ENCODE measurements at places on chromosomes 5 and 9.
A peak's percentile ranks its signal among the peaks of the same experiment; 100 is the strongest.

GRCh38 chr5:18807256-18808149 lies 1173.2 kb downstream of the TAF11L14 start:
- no peak for DNase-seq

DNA sequence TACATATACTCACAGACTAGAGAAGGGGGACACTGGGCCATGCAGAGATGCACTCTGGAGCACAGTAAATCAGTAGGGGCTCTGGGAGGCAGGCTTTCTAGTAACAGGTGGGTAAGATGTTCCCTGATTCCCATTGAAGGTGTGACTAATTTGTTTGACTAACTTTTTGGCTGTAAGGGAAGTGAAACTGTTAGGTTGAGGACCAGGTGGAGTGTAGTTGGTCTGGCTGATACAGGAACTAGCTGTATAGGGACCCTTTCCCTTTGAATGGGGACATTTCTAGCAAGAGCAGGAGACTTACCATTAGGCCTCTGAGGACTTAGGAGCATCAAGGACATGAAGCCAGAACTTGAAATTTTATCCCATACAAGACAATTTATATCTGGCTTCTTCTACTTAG lies 989.6 kb upstream of the COX7C start:
- DNase-seq = no peak

DNA sequence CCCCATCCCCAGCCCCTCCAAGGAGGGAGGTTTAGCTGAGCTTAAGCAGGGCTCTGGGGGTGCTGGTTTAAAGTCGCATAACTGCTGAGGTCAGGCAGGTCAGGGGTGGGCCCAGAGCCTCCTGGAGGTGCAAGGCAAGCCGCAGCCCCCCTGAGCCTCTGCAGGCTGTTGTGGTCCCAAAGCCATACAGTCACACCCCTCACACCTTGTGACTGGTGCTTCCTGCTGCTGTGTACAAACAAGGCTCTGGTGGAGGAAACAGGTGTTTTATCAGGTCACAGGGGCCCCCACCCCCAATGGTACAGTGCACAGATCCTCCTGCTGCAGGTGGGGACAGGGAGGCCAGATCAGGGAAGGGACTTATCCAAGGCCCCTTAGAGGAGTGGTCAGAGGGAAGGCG lies 8.0 kb downstream of the TCF7 start:
- DNase-seq = peak; percentile 79

DNA sequence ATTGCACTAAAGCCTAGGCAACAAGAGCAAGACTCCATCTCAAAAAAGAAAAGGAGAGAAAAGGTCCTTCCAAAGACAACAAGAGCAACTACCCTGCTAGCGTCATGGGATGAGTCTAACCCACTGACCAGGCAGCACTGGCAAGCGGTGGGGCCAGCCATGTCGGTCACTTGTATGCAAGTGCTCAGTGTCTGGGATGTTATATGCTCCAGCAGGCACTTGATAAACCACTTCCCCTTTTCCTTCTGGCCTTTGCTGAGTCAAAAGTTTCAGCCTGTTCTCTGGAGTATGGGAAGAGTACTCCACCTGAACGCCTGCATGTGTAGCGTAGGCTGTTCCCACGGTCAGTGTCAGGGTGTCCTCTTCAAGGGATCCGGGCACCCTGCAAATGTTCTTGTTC lies 9.2 kb upstream of the MXD3 start:
- no peak for DNase-seq

DNA sequence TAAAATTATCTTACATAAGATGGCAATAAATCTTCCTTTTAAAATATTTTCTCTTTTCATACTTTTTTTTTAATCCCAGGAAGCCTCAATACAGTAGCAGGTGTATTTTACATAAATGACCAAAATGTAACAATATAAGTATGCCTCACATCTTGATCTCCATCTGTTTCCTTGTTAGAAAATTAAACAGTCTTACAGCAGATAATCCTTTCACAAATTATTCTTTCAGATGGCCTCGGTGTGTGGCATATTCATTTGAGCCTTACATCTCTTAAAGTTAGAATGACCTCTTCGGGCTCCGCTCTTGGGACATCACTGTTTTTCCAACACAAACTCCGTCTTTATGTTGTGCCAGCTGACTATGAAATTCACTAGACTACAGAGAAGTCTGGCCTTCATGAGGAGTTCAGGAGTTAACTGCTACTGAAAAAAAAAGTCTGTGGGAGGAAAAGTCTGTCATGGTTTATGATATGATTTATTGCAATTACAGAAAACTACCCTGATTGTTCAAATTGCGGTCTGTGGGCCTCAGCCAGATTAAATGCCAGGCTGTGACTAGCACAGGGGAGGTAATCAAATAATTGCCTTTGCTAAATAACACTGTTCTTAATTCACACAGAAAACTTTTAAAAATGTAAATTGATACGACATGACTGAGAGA lies 292.9 kb upstream of the PUM3 start:
- peak; percentile 91 for DNase-seq

DNA sequence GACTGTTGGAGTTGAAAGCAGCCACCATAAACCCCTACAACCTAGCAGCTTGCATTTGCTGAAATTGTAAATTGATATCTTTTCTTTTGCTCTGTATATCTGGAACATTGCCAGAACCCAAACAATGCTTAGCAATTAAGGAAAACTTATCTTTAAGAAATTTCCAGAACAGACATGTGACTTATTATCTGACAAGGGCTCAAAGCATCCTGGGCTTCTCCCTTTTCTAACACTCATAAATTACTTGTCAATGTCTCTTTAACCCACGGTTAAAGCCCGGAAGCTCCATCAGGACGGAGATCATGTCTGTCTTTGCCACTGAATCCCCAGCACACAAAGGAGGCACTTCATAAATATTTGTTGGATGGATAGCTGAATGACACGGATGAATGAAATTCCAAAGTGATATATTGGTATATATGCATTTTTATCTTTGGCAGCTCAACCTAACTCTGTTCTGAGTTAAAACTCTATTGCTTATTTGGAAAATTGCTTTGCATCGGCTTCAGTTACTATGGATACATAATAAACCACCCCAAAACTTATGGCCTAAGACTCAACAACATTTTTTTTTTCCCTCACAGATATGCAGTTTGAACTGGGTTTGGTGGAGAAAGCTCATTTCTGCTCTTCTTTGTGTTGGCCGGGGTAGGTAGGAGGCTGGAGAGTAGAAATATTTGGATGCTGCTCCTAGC lies 103.1 kb upstream of the CLINT1 start:
- no peak for DNase-seq

DNA sequence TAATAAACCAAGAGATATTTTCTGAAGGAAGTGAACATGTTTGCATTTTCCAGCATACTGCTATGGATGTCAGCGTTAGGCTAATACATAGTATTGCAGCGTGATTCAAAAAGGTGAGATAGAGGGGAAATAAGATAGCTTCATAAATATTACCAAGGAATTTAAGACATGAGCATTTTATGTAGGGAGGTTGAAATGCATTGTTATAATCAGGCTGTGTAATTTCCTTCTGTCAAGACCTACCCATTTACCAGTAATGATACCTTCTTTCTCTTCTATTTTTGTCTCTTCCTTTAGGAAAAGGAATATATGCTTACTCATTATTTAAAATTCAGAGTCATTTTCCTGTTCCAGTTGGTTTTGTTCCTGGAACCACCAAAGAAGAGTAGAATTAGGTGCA lies 33.3 kb downstream of the PIK3R1 start:
- DNase-seq = no peak

DNA sequence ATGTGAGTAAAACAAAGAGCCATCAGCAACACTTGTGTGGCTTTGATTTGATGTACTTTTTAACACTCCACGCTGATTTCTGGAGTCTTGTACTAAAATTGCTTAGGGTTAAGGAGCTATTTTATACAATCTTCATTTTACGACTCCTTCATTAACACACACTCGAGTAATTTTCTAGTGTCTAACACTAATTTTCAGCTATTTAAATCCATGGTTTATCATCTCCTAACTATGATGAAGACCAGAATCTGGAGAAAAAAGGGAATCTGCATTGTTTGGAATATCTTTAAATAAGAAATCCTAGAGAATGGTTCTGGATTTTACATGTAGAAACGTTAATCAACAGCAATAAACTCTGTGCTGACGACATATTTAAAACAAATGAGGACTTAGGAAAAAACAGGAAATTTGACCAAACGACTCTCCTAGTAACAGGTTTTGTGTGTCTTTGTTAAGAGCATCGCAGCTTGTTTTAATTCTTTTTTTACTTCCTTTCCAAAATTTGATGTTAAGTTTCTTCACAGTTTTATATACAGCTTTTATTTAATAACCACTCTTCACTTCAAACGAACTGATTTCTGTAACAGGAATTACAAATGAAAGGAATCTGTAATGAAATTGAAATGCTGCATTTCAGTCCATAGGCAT lies 138.5 kb downstream of the AOPEP start:
- DNase-seq = no peak

DNA sequence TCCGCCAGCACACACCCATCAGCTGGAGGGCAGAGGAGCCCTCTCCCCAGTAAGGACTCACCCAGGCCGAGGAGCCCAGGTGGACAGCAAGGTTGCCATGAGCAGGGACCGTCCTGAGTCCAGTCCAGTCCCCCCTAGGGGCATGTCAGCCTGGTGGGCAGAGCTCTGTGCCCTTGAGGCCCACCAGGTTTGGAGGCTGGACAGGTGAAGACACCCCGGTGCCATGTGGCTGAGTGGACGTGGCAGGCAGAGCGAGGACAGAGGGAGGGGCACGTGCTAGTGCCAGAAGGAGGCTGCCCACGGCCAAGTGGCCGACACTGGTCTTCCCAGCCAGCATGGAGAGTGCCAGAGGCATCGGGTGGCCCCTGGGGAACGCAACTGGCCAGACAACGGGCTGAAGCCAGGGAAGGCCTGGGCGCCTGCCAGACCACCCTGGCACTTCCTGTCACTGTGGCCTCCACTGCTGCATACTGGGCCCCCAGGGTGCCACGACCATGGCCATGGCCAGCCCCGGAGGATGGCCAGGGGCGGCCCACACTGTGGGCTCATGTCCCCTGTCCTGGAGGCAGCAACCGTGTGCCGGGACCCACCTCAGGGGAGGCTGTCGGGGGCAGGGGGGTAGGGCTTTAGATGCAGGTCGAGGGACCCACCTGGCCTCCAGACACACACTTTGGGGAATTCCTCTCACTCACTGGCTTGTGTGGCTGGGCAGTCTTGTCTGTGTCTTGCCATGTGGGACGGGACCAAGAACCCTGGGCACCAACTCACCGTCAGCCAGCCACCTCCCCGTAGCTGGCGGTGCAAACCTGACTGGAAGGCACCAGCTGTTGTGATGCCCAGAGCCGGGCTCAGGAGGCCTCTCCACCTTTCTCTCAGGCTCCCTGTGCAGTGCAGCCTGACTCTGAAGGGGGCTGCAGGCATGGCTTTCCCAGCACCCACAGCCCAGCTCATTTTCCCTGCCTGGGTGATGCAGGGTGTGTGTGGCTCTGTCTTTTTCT lies 42.3 kb upstream of the LPCAT1 start:
- DNase-seq = no peak

Measured in common myeloid progenitor, CD34-positive (primary cell).